GM19239 (cell line): ENCODE measurements at places on chromosomes 11 and 22.

DNA sequence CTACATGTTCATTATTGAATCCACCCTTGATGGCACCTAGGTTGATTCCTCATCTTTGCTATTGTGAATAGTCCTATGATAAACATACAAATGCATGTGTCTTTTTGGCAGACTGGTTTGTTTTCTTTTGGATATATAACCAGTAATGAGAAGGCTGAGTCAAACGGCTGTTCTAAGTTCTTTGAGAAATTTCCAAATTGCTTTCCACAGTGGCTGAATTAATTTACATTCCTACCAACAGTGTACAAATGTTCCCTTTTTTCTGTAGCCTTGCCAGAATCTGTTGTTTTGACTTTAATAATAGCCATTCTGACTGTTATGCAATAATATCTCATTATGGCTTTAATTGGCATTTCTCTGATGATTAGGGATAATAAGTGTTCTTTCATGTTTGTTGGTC lies 184.9 kb downstream of the CASP12 start:
- no peak for DNase-seq

GRCh38 chr11:64654958-64655541 lies 64.0 kb downstream of the SLC22A12 start:
- DNase-seq: no peak

GRCh38 chr11:78647986-78648875 lies 73.6 kb upstream of the NARS2 start:
- no peak for DNase-seq

GRCh38 chr22:32144496-32145274 lies 14.4 kb downstream of the C22orf42 start:
- DNase-seq: no peak

- no peak for DNase-seq
Measured at GRCh38 chr11:107265591-107266121, 192.0 kb downstream of the CWF19L2 start.

GRCh38 chr22:17774206-17774925 lies at the start of gene BID:
BID (minus strand) TSS chr22:17774469; CDS start chr22:17750116, 24,353 bp downstream.
- no peak for DNase-seq
